ENCODE measurements at places on chromosomes 2 and 18.

DNA sequence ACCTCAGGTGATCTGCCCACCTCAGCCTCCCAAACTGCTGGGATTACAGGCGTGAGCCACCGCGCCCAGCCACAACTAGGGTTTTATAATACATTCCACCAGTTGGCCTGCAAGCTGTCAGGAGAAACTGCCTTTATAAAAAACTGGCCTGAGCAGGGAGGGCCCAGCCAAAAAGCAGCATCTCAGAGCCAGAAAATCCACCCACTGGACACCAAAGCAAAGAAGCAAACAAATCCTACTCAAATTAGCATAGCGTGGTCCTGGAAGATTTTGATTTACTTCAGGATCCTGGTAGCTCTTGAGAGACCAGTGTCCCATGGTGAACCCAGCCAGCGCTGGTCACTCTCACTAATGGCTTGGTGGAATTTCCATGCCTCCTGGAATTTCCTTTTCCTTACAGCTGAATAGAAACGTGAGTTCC lies 60.0 kb upstream of the PXDN start:
- DNase-seq: no peak

- DNase-seq: no peak
These were observed 82.1 kb downstream of the ETAA1 start for GRCh38 chr2:67479261-67479660.

GRCh38 chr2:240340361-240340761 lies 95.1 kb upstream of the GPC1 start:
- DNase-seq: no peak

DNA sequence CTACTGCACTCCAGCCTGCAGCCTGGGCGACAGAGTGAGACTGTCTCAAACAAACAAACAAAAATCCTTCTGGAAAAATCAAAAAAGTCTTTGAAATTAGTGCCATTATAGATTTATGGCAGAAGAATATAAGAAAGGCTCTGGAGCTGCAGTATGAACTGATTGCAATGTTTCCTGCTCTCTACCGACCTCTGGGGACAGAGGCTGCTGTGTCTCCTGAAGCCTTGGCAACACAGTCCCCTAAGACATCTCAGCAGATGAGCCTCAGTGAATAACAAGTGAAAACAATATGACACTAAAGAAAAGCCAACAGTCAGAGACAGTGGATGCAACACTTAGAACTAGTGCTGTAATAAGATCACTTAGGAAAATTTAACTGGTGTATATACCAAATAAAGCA lies 494.9 kb upstream of the LRATD1 start:
- DNase-seq: no peak

DNA sequence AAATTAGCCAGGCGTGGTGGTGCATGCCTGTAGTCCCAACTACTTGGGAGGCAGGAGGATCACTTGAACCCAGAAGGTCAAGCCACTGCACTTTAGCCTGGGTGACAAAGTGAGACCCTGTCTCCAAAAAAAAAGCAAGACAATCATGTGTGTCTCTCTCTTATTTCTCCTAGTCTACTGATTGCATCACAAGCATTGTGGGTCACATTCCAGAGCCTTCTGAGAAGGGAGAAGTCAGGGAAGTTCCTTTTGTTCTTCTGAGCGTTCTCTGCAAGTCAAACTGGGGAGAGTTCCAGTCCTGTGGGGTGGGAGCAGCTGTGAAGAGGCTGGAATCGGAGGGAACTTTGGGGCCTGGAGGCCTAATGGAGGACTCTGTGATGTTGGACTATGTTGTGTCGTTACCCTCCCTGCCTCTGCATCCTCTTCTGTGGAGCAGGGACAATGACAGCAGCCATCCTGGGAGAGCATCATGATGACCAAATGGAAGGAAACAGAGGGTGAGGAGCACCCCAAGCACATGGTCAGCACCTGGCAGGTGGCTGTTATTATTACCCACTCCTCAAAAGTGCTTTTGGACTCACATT lies 115.4 kb downstream of the MRO start:
- no peak for DNase-seq

- no peak for DNase-seq
These were observed 65.1 kb upstream of the THOC1 start for GRCh38 chr18:332721-333510.

GRCh38 chr2:212960336-212960735 lies 191.1 kb downstream of the IKZF2 start:
- DNase-seq: no peak

DNA sequence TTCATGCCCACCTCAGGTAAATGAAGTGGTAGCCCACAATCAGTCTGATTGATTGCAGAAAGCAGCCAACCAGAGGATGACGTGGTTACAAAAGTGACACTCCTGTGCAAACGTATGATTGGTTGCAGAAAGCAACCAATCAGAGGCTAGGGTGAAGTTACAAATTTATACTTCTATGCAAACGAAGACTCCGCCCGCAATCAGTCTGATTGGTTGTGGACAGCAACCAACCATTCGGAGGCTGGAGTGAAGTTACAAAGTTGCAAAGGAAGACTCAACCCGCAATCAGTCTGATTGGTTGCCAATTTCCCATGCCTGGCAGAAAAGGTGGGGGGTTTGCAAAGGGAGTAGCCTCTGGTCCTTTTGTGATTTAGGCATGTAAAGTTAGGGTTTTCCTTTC lies 4.0 kb upstream of the SLC3A1 start:
- no peak for DNase-seq

DNA sequence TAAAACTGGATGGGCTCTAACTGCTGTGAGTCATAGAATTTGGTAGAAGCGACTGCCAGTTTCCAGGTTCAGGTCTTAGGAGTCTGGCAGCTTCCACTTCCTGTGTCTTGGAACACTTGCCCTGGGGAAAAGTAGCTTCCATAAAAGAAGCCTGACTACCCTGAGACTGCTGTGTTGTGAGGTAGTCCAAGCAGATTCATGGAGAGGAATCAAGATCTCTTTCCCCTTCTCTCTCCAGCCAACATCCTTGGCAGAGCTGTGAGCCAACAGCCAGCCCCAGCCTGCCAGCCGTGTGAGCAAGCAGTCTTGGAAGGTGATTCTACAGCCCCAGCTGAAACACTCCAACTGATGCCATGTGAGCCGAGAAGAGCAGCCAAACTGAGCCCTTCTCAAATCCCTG lies 33.7 kb downstream of the SLC20A1 start:
- no peak for DNase-seq

DNA sequence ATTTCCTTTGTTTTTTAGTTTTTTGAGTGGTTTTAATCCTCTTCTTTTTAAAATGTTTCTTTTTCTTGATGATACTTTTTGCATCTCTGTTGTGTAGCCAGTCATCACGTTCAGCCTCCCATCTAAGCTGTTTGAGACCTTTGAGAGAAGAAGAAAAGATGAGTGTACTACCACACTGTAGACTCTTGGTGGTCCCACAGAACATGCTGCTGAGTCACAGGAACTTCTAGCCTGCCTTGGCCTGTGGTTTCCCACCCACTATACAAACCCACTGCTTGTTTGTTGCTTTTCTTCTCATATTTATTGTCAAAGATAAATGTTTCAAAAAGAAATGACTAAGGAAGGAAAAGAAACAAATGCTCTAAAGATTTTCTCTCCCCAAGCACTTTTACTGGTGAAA lies 5.5 kb downstream of the CEBPZOS start:
- DNase-seq: no peak

DNA sequence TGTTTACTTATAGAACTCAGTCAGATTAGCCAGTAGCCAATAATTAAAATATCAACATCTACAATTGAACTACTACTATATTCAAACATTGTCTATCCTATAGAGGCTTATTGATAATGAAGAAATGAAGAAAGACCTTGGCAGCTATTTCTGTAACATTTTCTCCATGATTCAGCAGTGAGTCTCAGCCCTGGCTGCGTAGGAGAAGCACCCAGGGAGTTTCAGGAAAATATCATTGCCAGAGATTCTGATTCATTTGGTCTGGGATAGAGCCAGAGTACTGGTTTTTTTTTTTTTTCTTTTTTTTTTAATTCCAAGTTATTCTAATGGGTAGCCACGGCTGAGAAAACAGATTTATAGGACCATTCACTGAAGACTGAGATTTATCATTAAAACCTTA lies 404.8 kb downstream of the TXNL1 start:
- DNase-seq: no peak

- DNase-seq: no peak
These were observed 52.4 kb downstream of the STK39 start for GRCh38 chr2:168194784-168195522.

- DNase-seq: no peak
These were observed 51.5 kb upstream of the PHLPP1 start for GRCh38 chr18:62663731-62664336.

DNA sequence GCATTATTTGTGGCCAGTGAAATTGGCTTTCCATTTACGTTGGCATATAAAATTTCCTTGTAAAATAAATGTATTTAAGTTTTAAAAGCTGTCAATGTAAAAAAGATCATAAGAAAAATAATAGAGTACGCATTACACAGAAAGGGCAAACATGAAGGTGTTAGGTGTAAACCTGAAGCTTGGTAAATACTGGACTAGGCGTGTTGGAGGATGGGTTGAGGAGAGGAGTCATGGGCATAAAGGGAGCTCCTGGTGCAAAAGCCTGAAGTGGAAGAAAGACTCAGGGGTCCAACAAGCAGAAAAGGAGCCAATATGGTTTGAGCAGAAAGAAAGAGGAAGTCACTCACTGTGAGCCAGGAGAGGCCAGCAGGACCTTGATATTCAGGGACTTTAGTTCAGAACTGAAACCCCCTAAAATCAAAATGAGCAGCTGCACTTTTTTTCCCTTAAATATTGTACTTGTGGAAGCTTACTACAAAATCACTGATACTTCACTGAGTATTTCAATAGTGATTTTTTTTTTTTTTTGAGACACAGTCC lies 24.4 kb downstream of the SP5 start:
- DNase-seq: no peak

- DNase-seq: no peak
These were observed 29.5 kb downstream of the RMC1 start for GRCh38 chr18:23532848-23533247.

DNA sequence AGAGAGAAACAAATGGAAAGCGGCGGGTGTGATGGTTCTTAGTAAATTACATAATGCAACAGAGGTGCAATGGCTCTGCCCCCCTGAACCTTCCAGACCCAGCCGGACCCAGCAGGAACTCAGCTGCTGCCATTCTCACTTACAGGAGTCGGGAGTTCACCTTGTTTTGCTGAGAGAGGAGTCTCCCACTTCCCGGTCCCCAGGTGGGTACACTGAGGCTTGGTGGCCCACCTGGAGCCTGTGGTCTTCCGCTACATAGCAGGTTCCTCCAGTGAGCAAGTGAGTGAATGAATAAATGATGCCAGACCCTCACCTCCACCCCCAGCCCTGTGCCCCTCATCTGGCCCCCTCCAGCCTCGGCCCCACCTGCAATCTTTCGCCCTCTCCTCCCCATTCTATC lies 11.2 kb downstream of the BIN1 start:
- no peak for DNase-seq

GRCh38 chr18:48408727-48409590 lies at the start of gene ZBTB7C:
TSS of gene ZBTB7C (minus strand) at chr18:48409383.
- peak; percentile 67 for DNase-seq

DNA sequence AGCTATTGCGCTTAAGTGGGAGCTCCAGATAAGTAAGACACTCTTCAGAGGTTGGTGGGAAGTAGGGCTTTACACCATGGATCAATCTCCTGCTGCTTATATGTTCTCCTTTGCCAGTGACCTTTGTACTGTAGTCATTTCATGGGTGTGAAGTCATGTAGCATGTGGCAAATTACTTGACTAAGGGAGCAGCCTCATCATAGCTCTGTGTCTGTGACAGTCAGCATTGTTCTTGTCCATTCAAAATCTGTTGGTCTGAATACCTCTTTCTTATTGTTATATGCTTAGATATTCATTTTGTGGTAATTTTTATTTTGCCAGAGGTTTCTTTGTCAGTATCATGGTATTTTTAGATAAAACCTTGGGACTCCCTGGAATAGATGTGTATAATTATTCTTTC lies 18.2 kb downstream of the SLC4A1AP start:
- no peak for DNase-seq

DNA sequence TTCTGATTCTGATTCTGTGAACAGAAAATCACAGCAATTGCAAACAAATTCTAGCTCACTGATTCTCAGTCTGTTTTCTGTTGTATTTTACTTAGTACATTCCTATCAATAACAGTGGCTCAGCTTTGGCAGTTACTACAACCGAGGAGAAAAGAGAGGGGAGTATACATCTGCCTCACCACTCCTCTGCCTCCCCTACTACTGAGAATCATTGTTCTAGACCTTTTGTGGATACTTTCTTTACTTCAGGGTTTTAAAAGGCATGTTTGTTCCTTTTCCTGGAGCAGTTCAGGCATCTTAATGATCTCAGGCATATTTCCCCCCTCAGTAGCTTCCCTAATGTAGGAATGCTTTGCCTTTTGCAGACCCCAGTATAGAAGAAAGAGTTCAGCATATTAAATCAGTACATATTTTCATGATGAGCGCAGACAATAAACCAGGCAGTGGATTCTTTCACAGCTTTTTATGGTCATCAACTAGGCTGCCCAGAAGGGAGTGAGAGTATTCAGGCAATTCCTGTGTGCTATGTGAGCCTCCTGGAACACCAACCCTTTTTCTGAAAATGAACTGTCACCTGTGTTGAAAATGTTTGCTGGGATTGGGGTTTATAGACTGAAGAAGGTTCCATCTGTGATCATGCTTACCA lies 10.3 kb downstream of the STAMBP start:
- DNase-seq: no peak

DNA sequence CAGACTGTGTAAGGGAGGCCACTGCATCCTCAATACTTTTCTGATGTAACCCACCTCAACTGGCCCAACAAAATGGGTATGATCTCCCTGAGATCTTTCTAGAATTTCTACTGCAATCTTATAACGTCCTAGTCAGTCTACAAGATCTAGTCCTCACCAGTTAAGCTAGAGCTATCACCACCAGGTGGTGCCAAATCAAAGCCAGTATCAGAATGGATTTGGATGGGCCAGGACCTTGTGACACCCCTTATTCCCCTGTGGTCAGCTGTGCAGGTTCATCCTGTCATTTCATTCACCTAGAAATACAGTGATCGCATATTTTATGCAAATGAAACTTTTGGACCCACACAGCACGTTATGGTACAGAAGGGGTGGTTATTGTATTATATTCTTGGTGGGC lies 90.3 kb downstream of the OLA1 start:
- DNase-seq: peak; percentile 20

GRCh38 chr2:241545106-241545505 lies 13.4 kb upstream of the BOK start:
- no peak for DNase-seq

Data from neuronal stem cell (in vitro differentiated cells).